ENCODE measurements at places on chromosomes 3 and 15. TPM values are rescaled to one million over a fixed set of nuclear protein-coding genes. Genes with fewer than 3 reads are reported as not detected.

Gene CCDC80
- 0.16 TPM for total RNA-seq

Gene HIGD2B
- total RNA-seq = 0.18 TPM

Gene CHRM5
- 0.05 TPM for total RNA-seq

Gene RAB6B
- 0.26 TPM for total RNA-seq

GRCh38 chr3:107521469-107522059 lies 1.2 kb upstream of the BBX start:
- DNase-seq = no peak

DNA sequence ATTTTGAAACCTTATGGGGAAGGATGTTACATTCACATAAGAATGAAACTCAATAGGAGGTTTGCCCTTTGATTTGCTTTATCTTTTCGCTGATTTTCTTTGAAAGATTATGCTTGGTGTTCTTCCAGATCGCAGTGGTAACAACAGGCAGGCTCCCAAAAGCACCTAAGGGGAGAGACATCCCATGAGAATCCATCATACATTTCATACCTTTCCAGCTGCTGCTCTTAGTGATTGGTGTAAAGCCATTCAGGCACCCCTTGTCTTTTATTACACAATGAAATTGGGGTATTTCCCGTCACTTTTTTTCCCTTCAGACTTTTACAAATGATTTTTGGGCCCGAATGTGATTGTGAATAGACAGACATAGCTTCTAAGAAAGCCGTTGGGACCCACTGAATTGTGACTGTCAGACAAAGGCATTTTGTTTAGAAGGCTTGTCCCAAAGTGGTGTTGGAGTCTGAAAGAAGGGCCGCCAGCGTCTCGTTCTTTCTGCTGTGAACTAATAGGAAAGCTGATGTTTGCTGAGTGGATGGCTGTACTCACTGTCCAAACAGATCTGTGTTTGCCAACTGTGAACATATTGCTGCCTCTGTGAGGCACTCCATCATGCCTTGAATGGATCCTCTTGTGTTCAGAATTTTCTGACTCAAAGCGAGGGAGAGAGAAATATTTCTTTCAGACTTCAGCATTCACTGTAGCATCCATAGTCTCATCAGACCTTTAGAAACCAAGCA lies 164.3 kb downstream of the FNDC3B start:
- no peak for DNase-seq

DNA sequence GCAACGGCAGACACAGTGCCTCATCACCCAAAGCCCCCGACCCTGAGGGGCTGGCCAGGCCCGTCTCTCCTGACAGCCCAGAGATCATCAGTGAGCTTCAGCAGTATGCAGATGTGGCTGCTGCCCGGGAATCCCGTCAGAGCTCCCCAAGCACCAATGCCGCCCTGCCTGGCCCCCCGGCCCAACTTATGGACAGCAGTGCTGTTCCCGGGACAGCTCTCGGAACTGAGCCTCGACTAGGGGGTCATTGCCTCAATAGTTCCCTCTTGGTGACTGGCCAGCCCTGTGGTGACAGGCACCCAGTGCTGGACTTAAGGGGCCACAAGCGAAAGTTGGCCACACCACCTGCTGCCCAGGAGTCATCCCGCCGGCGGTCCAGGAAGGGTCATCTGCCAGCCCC lies 8.6 kb upstream of the TEX264 start:
- no peak for DNase-seq

DNA sequence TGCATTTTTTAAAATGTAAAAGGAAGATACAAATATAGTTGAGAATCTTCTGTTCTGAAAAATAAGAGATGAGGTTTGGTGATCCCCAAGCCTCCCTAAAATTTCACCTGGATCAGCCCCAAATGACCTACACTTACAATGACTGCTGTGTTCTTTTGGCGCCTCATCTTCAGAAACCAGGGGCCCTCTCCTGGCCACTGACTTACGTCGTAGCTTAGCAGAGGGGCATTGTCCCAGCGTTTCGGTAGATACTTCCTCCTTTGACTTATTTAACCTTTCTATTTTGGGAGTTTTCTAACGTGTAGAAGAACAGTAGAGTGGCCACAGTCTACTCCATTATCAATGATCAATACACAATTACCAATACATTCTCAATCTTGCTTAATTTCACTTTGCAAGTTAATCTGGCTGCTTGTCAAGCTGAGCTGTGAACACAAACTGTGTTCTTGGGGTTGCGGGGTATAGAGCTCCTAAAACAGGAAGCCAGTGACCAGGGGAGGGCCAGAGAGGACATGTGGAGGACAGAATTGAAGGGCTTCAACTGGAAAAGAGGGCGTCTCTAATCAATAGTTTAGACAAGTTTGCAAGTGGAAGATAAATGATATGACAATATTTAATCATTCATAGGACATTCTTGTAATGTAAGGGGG lies 419.5 kb downstream of the LPP start:
- DNase-seq = no peak

DNA sequence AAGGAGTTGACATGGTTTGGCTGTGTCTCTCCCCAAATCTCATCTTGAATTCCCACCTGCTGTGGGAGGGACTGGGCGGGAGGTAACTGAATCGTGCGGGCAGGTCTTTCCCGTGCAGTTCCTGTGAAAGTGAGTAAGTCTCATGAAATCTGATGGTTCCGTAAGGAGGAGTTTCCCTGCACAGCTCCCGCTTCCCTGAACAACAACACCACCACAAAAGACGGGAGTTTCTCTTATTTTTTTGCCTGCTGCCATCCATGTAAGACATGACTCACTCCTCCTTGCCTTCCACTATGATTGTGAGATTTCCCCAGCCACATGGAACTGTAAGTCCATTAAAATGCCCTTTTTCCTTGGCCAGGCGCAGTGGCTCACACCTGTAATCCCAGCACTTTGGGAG lies 22.7 kb downstream of the XXYLT1 start:
- DNase-seq = no peak

Measured in activated T-cell treated with anti-CD3 and anti-CD28 coated beads, Interleukin-2, amount 50 U/mL, for 4 hours (primary cell).